ENCODE measurements at places on chromosomes 12 and 14. TPM values are rescaled to one million over a fixed set of nuclear protein-coding genes. Genes with fewer than 3 reads are reported as not detected.

DNA sequence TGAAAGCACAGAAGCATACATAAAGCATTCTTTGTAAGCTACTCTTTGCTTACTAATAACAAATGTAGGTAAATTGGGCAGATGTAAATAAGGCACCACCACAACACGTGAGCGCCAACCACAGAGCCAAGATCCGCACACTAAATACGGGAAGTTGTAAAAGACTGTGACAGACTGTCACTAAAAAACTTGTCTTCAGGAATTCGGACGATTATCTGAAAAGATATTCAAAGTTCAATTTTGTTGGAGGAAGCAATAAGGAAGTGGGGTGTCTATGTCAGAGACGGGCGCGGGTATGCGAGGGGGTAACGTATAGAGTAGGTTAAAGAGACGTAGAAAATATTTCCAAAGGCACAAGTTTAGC lies 1.5 kb upstream of the HSP90B1 start:
- DNase-seq: no peak

- no peak for DNase-seq
These were observed 18.4 kb downstream of the SAV1 start for GRCh38 chr14:50649691-50650090.

- DNase-seq: no peak
These were observed 20.6 kb upstream of the CEP170B start for GRCh38 chr14:104844306-104845032.

DNA sequence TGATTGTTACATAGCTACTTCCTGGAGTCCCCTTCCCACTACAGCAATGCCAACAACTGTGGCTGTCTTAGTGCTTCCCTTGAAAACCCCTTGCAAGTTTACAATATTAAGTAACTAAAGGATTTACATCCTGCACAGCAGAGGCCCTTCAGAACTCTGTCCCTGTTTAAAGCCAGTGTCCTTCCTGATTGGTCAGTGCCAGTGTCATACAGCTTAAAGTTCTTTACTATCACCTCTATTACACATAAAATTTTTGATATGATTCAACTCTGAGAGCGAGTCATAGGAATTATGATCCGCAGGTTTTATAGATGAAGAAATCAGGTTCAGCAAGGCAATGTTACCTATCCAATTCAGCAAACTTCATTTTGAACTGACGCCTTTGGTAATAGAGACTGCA lies 91.4 kb upstream of the ALX1 start:
- DNase-seq: no peak

GRCh38 chr14:75333606-75334548 lies 55.2 kb downstream of the FOS start:
- no peak for DNase-seq

- DNase-seq: no peak
These were observed 62.6 kb downstream of the SEL1L start for GRCh38 chr14:81471062-81471461.

- DNase-seq: no peak
These were observed 151.7 kb upstream of the DDHD1 start for GRCh38 chr14:53304726-53305381.

DNA sequence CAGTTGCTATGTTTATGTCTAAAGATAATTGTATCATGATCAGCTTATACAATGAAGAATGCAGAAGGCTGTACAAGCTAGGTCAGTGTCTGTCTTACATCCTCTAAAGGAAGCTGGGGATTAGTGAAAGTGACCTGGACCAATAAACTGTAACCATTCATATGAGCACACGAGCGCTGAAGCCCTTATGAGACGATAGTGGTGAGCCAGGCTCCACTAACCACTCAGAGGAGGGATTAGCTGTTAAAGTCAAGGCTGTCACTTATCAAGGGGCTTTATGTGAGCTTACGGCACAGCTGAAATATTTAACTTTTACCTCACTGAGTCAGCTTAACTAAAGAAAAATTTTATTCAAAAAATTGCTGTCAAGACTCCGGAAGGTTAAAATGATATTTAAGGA lies 30.3 kb downstream of the NDUFA12 start:
- no peak for DNase-seq

The ZFHX2 gene
- 2.8 TPM for total RNA-seq

The LGR5 gene
- total RNA-seq: not detected

The KRT80 gene
- not detected for total RNA-seq

The RASAL1 gene
- not detected for total RNA-seq

The AKAP6 gene
- total RNA-seq: not detected
